ENCODE measurements at places on chromosomes 1 and 21. TPM values are rescaled to one million over a fixed set of nuclear protein-coding genes. Genes with fewer than 3 reads are reported as not detected.
A peak's percentile ranks its signal among the peaks of the same experiment; 100 is the strongest.

The LCE1A gene
- polyA plus RNA-seq: not detected

DNA sequence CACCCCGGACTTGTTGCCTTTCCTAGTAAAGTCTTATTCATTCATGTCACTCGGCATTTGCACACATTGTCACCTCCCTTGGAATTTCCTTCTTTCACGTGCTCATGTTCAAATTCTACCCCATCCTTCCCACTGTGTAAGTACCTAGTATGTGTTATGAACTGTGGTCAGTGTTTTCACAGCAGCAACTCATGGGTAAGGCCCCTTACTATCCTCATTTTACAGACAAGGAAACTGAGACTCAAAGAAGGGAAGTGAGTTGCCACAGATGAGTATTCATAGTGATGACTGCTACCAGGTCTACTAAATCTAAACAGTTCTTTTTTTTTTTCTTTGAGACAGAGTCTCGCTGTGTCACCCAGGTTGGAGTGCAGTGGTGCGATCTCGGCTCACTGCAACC lies 10.5 kb downstream of the CITED4 start:
- DNase-seq: no peak

DNA sequence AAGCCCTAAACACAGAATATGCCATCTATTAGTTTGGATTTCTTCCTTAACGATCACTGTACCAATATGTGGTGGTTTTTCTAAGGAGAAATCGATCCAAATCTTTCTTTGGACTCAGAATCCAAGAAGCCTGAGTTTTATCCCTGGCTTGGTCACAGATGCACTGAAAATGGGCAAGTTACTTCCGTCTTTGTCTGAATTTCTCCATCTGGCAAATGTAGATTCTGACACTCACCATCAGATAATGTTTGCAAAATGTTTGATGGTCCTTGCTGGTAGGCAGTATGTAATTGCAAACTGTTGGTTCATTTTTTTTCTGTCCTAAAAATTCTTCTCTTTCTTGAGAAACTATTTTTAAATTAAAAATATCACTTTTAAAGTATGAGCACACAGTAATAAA lies 115.0 kb downstream of the TSEN15 start:
- no peak for DNase-seq

DNA sequence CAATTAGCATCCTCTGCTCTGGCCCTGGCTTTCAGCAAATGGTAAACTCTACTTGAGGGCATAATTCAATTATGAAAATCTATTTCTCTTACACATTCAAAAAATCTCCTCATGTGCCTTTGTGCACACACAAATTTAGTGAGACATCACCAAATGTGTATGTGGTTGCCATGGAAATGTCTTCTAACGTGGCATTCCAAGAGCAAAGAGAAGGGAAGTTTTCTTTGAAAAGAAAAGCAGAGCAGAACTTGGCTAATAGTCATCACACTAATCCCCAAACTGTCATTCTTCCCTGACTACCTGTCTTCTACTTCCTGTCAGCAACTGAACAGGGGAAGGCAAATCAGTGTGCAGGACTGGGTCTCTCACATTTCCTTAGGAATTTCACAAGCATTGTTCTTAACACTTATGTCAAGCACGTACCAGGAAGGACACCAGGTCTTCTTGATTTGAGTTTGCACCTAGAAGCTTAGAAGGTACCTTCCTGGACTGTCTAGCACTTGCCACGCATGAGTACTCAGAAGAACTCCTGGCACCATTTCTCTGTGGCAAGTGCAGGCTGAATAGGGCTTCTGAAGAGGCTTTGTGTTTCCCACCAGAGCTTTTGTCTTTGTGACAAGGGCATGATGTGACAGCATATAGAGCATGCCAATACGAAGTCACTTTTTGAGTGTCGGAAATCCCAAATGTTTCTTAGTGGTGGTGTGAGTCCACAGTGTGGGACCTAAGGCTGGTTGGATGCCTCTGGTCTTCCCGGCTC lies 32.3 kb downstream of the MAN1C1 start:
- DNase-seq: no peak

DNA sequence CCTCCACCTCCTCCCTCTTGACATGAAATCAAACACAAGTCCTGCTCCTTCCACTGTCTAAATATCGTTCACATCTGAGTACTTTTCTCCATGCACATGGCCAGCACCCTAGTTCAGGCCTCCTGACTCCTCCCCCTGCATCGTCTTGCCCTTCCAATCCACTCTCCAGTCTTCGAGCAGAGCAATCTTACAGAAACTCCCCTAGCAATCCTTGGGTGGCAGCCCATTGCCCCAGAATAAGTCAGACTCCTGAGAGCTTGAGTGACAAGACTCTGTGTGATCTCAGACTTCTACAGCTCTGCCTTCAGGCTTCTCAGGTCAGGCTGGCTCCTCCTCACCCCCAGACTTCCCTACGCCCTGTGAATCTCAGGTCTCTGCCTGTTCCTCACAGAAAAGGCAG lies 5.5 kb downstream of the SH2D2A start:
- DNase-seq: no peak

- DNase-seq: peak; percentile 8
Measured at GRCh38 chr1:119885903-119886783, 10.2 kb downstream of the ADAM30 start.

DNA sequence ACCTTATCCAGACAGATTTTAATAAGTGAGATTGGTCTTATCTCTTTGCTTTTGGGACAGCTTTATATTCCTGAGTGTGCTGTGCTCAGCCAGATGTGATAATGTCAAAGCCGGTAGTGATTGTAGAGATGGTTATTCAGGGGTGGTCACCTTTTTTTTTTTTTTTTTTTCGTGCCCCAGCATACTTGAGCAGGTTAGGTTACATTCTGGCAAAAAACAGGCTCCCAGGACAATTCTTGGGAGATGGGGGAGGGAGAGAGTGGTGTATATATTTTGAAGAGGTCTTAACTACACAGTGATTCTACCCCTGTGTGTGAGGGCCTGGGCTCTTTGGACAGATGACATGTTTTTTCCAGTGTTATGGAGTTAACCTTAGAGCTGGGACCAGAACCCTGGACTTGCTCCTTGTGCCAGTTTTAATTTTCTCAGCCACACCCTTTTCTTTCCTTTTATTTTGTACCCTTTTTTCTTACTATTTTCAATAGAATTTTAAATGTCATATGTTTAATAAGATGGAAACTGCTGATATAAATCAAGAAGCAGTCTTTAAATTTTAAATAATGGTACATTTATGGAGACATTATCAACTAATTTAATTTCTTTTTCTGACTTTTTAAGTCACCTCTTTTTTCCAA lies 88.4 kb downstream of the DYRK1A start:
- no peak for DNase-seq

The IQGAP3 gene
- not detected for polyA plus RNA-seq

The AVPR1B gene
- not detected for polyA plus RNA-seq

DNA sequence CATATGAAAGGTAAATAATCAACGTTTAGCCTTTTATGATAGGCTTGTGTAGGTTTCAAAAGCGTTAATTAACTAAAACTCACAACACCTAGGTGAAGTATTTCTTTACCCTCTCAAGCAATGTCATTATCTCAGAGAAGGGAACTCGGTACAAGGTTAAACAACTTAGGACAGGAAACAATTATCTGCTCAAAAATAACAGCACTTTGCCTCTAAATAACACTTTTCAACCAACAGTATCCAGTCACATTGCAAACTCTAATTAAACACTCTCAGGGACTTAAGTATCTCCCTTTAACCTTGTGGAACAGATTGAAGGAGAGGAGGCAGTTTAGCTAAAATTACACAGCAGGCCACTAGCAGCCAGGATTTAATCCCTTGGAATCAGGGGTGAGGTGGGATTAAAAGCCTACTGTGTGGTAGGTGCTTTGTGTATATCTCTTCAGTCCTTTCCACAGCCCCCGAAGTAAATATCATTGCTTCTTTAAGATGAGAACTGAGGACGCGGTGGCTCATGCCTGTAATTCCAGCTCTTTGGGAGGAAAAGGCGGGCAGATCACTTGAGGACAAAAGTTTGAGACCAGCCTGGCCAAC lies 5.2 kb upstream of the AKNAD1 start:
- no peak for DNase-seq

- no peak for DNase-seq
Measured at GRCh38 chr1:77282187-77282865, 507 bp downstream of the AK5 start.

The SLX9 gene
- 10.7 TPM for polyA plus RNA-seq

The B3GALT5 gene
- polyA plus RNA-seq: not detected

- DNase-seq: no peak
Measured at GRCh38 chr1:55286856-55287602, 71.9 kb upstream of the USP24 start.

DNA sequence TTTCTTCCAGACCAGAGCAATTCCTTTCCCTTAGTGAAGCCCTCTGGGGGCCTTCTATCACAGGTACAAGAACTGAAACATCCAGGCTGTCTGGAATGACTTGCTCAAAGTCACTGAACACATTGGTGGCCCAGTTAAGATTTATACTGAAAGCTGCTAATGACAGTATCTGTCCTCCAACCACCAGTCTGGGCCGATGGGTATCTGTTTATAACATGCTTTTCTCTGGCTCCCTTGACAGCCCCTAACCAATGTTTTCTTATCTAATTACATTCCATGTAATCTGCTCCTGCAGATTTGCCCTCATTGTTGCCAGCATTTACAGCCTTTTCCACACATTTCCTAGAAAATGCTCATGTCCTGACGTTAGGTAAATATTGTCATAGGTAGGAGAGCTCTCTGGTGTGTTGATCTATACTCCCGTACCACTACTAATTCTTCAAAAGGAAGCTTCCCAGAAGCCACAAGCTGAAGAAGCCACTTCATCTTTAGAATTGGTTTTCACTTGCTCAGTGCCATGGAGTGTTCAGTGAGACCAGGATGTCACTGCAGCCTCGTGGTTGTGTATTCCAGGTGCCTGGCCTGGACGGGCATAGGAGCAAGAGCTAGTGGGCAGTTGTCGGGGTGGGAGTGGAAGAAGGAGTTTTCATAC lies 163.9 kb downstream of the TSEN15 start:
- no peak for DNase-seq

DNA sequence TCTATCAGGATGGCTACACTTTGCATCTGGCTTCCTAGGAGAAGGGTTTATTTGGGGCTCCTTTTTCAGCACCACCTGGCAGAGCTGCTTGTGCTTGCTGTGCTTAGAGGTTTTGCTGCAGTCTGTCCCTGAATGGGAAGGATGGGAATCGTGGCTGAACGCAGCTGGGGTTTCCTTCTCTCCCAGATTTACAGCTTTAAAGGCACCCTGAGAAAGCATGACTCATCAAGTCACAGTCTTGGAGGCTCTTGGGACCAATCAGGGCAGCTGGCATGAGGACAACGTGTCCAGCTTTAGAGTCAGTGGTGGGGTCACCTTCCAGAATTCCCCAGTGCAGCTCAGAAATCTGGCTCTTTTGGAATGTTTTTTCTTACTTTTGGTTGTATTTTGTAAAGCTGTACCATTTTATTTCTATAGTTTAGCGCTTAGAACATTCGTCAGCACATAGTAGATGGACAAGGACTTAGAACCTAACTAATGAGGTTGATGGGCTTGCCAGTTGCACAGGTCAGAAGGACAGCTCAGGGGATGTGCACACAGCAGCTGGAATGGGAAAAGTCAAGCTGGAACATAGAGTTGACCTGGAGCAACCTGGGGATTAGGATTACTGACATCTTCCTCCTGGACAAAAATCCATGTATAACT lies 222.6 kb downstream of the PRDM2 start:
- DNase-seq: no peak

The NEXN gene
- 1.6 TPM for polyA plus RNA-seq

GRCh38 chr1:116254776-116255175 lies 118.3 kb upstream of the ATP1A1 start:
- DNase-seq: no peak

The SPATA45 gene
- not detected for polyA plus RNA-seq

DNA sequence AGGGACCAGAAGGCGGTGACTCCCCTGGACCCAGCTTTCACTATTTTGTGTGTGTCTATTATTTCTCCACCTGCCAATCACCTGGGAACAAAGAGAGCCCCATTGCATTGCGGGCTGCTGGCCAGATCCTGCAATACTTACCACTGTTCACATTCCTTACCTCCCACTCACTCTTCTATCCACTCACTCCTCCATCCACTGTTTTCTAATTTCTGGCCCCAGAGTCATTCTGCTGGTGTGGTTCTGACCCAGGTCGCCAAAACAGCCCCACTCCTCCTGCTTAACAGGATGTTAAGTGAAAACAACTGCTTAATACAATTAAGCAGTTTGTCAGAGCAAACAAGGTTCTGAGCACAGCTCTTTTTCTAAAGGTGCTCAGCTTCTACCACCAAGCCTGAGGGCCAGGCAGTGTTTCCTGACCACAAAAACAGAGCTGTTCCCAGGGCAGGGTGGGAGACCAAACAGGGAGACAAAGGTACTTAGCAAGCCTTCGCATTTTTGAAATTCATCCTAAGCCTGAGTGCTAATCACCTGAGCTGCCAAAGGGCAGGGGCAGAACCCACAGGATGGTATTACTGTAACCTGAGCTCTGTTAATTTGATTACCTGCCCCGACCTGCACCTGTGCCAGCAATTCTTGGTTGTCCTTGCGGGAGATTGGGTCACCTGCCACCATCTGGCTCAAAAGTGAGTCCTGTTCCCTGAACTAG lies 38.5 kb upstream of the EFCAB14 start:
- no peak for DNase-seq

The ILDR2 gene
- polyA plus RNA-seq: not detected

GRCh38 chr1:229344937-229345684 lies 2.3 kb upstream of the CCSAP start:
- no peak for DNase-seq

DNA sequence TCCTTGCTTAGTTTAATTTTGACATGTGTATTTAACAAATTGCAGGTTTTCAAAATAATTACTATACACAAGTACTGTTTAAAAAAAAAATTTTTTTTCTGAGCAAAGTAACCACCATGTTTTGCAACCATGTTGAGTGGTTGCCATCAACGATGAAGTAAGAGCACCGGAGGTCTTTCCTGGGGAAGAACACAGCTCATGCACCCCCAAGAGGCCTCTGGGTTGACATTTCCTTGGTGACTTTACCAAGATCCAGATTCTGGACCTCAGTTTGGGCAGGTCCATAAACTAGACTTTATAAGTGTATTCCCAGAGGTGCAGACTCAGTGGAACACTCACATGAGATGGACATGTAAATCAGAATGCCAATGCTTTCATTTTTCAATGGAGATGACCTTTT lies 36.8 kb upstream of the RALGPS2 start:
- DNase-seq: no peak

Data from naive B cell (primary cell).